NCI-H774 (cell line): ENCODE measurements at places on chromosomes 13 and 19.

DNA sequence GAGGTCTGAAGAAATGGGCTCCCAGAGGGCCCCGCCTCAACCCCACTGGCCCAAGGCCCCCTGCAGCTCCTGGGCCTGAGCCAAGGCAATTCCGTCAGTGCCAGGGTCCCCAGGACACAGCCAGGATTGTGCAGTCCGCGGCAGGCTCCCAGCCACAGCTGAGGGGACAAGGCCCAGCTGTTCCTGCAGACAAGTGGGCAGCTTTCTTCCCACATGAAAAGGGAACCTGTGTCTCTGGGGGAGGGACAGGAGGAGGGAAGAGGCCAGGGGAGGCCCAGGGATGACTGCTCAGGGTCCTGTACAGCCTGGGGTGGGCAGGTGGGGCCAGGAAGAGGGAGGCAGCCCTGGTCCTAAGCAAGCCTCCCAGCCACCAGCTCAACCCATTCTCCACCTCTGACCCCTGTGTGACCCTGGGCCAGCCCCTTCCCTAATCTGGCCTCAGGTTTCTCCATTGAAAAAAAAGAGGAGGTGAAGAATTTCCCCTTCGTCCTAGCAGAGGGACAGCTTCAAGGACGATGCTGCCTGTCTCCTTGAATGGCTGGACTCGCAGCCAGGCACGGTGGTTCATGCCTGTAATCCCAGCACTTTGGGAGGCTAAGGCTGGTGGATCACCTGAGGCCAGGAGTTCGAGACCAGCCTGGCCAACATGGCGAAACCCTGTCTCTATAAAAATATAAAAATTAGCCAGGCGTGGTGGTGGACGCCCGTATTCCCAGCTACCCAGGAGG is 20.5 kb upstream of the VSTM2B start:
- no peak for DNase-seq

DNA sequence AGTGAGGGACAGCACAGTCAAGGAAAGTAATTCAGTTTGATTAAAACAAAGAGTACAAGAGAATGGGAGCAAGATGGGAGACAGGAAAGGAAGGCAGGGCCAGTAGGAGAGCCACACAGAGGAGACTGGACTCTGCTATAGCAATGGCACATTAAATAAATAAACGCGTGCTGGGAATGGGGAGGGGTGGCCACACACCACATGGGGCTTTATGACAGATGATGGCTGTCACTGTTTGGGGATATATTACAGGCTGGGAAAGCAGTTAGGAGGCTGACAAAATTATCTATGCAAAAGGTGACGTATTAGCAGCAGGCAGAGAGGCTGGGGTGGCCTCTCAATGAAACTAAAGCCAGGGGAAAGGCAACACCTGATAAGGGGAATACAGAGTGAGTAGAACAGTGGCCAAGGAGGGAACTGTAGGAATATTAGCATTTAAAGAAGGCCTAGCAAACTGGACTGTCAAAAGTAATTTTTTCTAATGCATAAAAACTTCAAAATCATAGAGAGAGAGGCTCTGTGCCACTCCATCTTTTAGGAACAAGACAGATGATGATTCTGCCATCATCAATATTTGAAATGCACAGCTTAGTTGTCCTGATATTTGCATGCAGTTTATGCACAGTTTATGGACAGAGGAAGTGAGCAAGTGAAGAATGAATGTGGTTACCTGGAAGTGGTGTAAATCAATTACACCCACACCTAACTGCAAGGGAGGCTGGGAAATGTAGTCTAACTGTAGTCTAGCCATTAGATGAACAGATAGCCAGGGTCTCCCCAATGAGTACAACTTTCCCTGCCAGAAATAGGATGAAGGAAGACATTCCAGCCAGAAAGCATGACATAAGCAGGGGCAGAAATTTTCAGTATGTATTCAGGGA is 346.5 kb downstream of the FOXO1 start:
- DNase-seq = no peak

GRCh38 chr19:57887195-57887941 is 1.5 kb downstream of the ZNF814 start:
- no peak for DNase-seq

DNA sequence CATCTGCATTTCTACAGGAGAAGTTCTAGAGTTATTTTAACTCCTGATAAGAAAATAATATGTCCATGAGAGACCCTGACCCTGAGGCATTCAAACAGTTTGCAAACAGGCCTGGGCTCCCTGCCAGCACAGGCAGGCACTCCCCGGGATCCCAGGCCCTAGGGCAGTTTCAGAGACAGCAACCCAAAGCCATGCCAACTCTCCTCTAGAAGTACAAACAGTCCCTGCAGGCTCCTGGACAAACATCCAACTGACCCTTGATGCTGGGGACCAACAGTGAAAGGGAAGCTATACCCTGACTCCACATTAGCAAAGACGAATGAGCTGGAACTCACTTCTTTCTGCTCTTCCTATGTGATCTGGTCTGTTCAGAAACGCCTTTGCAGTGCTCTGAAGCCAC is 44.8 kb downstream of the CCDC70 start:
- DNase-seq = no peak

DNA sequence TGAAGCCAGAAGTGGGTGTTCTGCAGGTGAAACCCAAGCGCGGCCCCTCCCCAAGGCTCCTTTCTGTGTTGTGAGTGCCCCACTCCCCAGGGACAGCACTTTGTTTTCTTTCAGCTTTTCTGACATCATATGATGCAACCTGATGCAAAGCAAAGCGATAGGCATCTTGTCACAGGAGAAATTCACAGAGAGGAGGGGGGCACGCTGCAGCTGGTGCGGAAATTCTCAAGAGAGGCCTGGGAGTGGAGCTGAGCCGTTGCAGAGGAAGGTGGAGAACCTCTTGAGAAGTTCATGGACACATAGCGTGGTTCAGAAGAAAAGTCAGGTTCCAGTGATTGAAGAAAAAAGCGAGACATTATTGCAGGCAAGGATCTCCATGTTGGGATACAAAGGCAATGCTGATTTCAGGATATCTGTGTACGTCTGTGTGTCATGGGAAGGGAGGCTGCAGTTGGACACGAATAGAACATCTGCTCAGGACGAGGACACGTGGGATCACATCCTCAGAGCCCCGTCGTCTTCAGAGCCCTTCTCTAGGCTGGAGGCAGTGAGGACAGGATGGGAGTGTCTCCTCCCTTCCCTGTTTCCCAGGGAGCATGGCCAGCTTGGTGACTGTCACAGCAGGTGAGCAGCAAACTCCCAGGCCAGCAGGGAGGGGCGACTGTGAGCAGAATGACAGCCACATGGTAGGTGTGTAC is 79.2 kb downstream of the IRS2 start:
- DNase-seq = no peak

- no peak for DNase-seq
These were observed 11.7 kb downstream of the CIC start for GRCh38 chr19:42280815-42281145.

- DNase-seq = no peak
These were observed 11.4 kb upstream of the EDDM13 start for GRCh38 chr19:56261145-56261544.

DNA sequence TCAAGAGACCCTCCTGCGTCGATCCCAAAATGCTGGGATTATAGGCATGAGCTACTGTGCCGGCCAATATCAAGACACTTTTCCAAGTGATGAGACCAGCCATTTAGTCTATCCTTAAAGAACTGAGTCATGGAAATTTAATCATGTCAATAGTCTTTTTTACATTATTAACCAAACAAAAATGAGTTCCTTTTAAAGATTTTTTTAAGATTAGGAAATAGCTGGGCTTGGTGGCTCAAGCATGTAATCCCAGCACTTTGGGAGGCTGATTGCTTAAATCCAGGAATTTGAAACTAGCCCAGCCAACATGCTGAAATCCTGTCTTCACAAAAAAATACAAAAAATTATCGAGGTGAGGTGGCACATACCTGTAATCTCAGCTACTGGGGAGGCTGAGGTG is 16.7 kb upstream of the ZNF564 start:
- no peak for DNase-seq

DNA sequence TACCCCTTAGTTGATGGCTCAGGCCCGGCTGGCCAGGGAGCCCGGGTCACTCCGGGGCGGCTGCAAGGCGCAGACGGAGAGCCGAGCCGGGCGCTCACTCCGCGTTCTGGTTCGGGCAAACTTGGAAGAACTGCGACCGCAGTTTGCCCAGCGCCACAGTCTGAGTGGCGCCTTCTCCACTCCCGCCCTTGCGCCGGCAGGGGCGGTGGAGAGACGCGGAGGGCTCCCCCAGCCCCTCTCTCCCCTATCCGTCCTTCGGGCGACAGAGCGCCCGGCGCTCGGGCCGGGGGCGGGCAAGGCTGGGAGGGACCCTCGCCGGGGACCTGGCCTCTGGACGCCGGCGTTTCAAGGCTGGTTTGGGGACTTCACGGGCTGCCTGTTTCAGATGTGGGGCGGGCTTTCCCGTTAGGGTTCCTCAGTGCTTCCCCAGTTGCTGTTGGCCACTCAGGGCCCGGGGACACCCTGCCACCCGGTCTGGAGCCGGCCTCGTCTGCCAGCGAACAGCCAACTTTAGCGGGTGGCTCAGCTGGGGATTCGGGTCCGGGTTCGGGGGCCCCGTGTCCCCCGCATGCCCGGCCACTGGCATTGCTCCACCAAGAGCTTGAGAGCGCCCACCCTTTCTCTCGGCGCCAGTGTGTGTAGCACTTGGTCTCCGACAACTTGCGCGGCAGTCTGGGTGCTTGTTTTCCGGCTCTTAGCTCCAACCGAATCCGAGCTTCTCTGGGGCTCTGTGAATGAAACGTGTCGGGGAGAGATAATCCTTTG is 1.5 kb downstream of the GPC6 start:
- DNase-seq = peak; percentile 34

GRCh38 chr19:14003251-14004055 is 2.7 kb downstream of the RFX1 start:
- DNase-seq = no peak

DNA sequence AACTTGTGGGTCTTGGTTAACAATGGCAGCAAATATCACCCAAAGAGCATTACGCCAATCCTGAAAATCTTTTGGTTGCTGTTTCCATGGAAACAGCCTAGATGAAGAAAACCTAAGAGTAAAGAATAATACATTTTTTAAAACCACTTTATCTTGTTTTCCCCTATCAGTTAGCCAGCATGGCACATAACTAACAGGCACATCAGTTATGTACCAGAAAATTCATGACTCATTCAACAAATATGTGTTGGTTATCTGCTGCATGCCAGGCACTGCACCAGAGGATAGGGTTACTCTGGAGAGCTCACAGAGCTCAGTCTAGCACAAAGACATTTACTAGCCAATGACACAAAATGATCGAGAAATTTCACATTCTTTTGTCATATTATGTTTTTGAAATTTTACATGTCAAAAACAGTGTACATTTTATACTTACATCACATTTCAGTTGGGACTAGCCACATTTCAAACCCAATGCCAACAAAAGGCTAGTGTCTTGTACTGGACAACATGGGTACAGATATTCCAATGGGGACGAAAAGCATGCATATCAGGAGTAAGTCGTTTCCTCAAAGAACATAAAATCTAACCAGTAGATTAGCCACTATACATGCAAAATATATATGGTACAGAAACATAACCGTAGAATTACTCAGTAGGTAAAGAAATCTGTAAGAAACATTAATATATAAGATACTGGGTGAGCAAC is 20.3 kb downstream of the LNX2 start:
- no peak for DNase-seq

DNA sequence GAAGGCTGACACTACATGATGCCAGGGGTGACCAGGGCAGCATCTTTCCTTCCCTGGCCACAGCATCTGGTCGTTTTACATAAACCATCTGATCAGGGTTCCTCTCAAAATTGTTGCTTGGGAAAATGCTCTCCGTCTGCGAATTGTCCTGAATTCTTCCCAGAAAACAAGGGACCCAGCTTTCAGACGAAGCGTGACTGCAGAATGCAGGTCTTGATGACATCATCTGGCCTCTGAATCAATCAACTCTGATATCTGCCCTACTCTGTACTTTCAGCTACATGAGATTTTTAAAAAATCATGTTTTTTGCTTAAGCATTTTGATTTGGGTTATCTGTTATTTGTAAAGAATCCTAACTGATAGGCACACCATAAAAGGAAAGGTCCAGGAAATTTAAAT is 246.6 kb upstream of the IRS2 start:
- no peak for DNase-seq

- DNase-seq = no peak
These were observed 3.5 kb downstream of the STARD13 start for GRCh38 chr13:33281951-33282595.

DNA sequence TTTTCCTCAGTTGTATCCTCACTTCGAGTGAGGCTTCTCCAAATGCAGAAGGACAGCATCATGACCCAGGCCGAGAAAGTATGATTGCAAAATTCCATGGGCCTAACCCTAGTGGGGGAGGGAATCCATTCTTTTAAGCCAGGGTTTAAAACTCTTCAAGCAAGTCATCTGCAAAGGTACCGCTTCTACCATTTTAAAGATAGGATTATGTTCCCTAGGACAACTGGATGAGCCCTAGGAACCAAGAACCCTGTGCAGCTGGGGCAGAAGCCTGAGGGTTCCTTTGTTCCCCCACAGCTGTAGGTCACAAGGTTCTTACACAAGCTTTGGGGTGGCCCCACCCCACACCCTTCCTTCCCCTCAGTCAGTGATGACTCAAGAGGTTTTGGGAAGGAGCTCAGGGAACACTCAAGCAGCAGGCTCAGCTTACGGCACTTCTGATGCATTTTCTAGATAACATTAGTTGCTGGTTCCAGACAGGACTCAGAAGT is 13.5 kb downstream of the ARL11 start:
- no peak for DNase-seq

DNA sequence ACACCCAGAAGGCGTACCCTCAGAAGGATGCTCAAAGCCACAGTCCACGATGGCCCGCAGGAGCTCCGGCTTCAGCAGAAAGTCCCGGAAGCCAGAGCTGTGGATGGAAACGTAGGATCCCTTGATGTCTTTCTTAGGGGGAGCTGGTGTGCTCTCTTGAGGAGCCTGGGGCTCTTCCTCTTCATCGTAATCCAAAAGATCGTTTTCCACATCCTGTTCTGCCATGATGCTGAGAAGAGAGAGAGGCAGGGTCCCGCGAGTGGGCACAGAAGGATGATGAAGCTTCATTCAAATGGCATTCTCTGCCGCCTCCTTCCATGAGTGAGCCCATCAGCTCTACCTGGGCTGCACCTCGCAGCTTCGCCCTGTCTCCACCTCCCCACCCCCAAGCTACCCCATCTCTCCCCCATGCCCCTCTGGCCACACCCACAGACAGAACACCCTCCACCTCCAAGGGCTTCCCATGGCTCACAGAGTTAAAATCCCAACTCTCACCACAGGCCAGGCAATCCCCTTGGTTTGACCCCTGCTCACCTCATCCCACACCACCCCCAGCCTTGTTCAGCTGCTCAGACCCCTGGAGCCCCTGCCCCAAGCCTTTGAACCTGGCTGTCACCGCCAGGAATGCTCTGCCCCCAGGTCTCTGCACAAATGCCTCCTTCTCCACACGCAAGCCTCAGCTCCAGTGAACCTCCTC is 6.0 kb downstream of the DDX39A start:
- DNase-seq = no peak
